Pancreas (tissue), 10 donors: ENCODE measurements at places on chromosomes 6 and 20. TPM values are rescaled to one million over a fixed set of nuclear protein-coding genes. Genes with fewer than 3 reads are reported as not detected.
A peak's percentile ranks its signal among the peaks of the same experiment; 100 is the strongest.

DNA sequence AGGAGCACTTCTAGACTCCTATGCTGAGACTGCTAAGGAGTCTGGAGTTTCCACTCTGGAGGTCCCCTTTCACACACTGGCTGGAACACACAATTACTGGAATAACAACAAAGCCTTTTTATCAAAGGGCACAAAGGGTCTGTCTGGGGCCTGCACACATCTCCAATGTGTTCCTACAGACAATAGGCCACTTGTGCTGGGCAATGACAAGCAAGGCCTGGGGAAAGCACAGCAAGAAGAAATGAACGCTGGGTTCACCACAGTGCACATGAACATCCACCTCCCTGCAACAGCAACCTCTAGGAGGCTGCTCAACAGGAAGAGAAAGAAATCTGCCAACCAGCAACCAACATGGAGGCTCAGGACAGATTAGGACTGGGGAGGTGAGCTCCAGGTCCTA, 43.9 kb downstream of the TRPC4AP start:
- H3K4me3 ChIP-seq: no peak overlapping the region
- no peaks in the 10 kb centered on the region for H3K4me1 ChIP-seq
- no peak for DNase-seq
- no peak overlapping the region for H3K27ac ChIP-seq
- H3K36me3 ChIP-seq: peaks cover 5% of the 10 kb centered on the region

DNA sequence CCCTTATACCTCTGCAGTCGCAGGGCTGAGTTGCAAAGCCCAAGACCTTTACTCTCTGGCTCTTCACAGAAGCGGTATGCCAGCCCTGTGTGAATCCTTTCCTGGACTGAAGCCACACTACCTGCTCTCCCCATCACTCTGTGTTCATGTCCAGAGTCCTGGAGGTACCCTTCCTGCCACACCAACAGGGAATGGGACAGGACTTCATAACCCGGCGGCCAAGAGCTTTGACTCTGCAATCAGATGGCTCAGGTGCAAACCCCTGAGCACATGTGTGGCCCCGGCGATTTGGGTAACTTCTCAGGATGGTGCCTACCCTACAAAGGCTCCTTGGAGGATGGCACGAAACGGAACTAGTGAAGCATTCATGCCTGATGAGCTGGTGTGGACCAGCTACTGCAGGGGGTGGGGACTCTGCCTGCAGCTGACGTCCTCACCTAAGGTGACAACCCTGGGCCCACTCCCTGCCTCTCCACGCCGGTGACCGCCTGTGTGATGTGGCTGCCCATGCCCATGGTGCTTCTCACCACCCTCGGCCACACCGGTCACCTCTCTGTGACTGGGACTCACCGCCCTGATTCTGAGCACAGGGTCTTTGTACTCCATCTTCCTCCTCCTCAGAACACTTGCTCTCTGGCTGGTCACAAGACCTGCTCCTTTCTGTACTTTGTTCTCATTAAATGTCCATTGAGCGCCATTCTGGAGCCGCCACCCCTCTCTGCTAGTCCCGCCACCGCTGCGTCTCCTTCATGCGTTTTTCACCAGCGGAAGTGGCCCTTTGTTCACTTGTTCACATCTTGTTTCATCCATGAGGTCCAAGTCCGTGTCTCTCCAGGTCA, 116.7 kb downstream of the SULF2 start:
- no peaks in the 10 kb centered on the region for H3K27me3 ChIP-seq
- no peak for DNase-seq
- H3K4me3 ChIP-seq: no peak overlapping the region
- H3K36me3 ChIP-seq: no peaks in the 10 kb centered on the region
- no peak overlapping the region for H3K27ac ChIP-seq

GRCh38 chr6:148293181-148293995, 49.2 kb upstream of the SASH1 start:
- H3K27ac ChIP-seq: no peak overlapping the region
- DNase-seq: peak; percentile 63
- no peak overlapping the region for H3K4me3 ChIP-seq
- H3K4me1 ChIP-seq: no peaks in the 10 kb centered on the region
- no peaks in the 10 kb centered on the region for H3K27me3 ChIP-seq

DNA sequence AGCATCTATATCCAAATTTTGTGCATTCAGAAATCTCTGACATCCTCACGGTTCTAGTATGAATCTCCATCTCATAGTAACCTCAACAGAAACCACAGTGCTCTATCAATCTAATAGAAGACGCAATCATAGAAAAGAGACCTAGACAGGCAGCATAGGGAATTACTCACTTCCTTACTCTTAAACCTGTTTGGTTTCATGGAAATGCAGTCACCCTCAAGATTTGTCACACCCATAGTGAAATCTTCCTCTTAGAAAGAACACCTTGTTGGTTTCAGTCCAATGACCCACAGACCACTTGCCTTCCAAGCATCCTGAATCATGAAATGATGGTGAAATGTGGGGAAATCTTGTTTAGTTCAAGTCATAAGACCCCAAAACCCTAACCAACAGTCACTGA, 166.1 kb upstream of the PRDM1 start:
- no peaks in the 10 kb centered on the region for H3K36me3 ChIP-seq
- H3K4me3 ChIP-seq: no peak overlapping the region
- DNase-seq: no peak
- no peaks in the 10 kb centered on the region for H3K27me3 ChIP-seq
- H3K4me1 ChIP-seq: peaks cover 8% of the 10 kb centered on the region

DNA sequence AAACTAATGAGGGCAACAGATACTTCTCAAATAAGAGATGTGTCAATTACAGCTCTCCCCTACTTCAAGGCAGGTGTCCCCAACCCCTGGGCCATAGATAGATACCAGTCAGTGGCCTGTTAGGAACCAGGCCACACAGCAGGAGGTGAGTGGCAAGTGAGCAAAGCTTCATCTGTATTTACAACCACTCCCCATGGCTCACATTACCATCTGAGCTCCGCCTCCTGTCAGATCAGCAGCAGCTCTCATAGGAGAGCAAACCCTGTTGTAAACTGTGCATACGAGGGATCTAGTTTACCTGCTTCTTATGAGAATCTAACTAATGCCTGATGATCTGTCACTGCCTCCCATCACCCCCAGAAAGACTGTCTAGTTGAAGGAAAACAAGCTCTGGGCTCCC, 422.1 kb downstream of the GJA1 start:
- H3K36me3 ChIP-seq: no peaks in the 10 kb centered on the region
- H3K27ac ChIP-seq: no peak overlapping the region
- DNase-seq: no peak
- H3K27me3 ChIP-seq: no peaks in the 10 kb centered on the region

DNA sequence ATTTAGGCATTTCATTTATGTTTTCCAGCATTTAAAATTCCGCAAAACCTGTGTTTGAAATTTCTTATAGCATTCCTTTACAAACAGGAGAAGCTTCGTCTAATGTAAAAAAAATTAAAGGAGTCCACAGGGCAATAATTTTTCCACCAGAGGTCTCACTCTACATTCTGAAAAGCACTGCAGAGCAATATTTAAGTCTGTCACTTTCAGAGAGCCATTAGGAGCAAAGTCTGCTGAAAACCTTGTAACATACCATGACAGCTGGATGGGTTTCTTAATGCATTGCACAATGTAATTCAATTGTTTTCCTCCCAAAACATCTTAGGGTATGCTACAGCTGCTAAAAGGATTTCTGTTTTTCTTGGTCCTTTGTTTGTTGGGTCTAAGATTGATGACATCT, 18.0 kb downstream of the BAG2 start:
- no peak for DNase-seq
- no peak overlapping the region for H3K4me3 ChIP-seq
- no peaks in the 10 kb centered on the region for H3K4me1 ChIP-seq
- no peaks in the 10 kb centered on the region for H3K36me3 ChIP-seq
- no peaks in the 10 kb centered on the region for H3K27me3 ChIP-seq

GRCh38 chr20:41014561-41015088, 14.0 kb upstream of the TOP1 start:
- H3K27ac ChIP-seq: no peak overlapping the region
- no peaks in the 10 kb centered on the region for H3K4me1 ChIP-seq
- H3K4me3 ChIP-seq: no peak overlapping the region
- no peaks in the 10 kb centered on the region for H3K27me3 ChIP-seq

GRCh38 chr20:36493051-36493800, 48.1 kb upstream of the MYL9 start:
- H3K4me3 ChIP-seq: no peak overlapping the region
- DNase-seq: no peak
- H3K27me3 ChIP-seq: no peaks in the 10 kb centered on the region

DNA sequence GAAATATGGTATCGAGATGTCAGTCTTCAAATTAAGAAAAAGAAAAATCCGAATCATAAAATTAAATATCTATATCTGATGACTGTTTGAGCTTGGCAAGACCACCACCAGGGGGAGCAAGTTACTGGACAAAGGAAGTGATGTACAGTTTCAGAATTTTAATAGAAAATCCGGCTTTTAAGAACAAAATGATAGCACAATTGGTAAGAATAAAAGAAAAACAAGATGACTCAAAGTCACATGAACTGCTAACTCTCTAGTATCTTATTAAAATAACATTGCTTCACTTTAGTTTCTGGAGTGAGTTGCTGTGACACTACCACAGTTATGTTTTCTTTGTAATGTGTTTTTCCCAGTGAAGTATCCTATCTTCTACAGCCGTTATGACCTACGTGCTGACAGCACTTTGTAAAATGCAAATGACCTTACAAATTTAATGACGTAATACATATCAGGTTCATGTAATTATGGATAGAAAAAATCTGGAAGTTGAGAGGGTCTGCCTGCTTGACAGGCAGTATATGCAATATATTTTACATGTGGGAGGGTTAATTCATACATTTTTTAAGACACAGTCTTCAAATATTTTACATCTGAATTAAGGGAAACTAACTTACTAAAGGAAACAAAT, 405.3 kb upstream of the HS3ST5 start:
- H3K4me3 ChIP-seq: no peak overlapping the region
- no peak overlapping the region for H3K27ac ChIP-seq
- H3K4me1 ChIP-seq: no peaks in the 10 kb centered on the region
- no peaks in the 10 kb centered on the region for H3K36me3 ChIP-seq

DNA sequence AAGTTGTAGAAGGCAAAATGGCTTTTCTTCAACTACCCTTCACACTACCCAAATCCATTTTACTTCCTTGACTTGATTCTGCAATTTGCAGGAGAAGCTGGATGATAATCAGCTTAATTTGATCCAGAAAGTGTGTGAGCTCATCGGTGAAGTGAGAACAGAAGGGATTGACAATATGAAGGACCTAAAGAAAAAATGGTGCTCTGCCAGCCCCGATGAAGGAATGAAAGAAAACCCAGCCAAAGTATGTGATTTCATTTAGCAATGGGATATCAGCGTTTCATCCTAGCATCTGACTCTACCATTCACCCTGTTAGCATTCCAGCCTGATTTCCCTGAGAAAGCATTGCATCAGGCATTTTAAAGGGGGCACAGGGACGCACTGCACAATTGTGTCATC, 41.5 kb downstream of the CD164 start:
- H3K4me3 ChIP-seq: no peak overlapping the region
- H3K27me3 ChIP-seq: no peaks in the 10 kb centered on the region
- peaks cover 8% of the 10 kb centered on the region for H3K4me1 ChIP-seq
- no peaks in the 10 kb centered on the region for H3K36me3 ChIP-seq

GRCh38 chr6:170116636-170117035, 174.2 kb downstream of the DLL1 start:
- H3K4me1 ChIP-seq: no peaks in the 10 kb centered on the region
- no peaks in the 10 kb centered on the region for H3K36me3 ChIP-seq
- no peak overlapping the region for H3K4me3 ChIP-seq
- H3K27ac ChIP-seq: no peak overlapping the region
- peak; percentile 49 for DNase-seq

DNA sequence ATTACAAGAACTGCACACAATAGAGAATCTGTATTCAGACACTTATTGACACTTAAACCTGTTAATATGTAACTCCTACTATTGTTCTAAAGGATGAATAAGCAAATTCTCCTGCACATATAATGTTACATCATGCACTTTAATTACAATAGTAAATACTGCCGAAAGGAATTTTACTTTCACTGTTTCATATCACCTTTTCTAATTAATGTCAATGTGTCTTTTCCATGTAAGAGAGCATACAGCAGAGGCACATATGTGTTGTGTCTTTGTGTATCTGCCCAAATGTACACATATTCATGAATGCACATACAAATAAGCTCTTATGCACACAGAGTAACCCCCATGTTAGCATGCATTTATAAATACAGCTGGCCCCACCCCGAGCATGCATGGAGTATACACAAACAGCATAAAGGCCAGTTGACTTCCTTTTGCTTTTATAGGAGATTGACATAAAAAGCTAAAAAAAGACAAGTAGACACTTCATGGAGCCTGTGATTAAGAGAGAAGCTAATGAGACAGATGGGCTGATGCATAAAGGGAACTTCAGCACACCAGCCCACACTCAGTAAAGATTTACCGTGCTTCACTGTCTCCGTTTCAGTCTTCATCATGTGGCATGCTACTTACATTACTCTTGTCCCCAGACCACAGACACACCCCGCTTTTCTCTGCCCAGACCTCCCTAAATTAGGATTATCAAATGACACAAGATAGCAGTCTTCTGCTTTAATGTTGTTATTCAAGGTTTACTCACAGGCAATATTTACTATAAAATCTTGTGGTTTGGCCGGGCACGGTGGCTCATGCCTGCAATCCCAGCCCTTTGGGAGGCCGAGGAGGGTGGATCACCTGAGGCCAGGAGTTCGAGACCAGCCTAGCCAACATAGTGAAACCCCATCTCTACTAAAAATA, 184.6 kb downstream of the ATXN1 start:
- no peaks in the 10 kb centered on the region for H3K27me3 ChIP-seq
- no peaks in the 10 kb centered on the region for H3K36me3 ChIP-seq
- H3K4me1 ChIP-seq: no peaks in the 10 kb centered on the region
- no peak for DNase-seq
- H3K27ac ChIP-seq: no peak overlapping the region

DNA sequence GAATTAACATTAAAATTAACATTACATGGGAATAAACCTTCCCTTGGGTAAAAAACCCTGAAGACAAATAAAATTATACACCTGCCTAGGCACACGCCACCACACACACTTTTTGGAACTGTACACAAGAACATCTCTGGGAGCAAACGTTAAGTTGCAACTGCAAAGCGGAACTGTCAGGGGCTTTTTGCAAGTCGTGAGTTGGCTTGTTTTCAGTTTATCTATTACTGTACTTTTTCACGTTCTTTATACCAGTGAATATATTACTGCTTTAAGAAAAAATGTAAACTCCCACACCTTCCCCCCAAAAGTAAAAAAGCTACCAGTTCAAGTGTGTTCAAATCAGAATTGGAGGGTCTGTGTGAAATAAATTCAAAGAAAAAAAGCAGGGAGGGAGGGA, 65.5 kb upstream of the NFATC2 start:
- no peak for DNase-seq
- no peaks in the 10 kb centered on the region for H3K27me3 ChIP-seq
- H3K4me3 ChIP-seq: no peak overlapping the region
- no peaks in the 10 kb centered on the region for H3K36me3 ChIP-seq
- no peak overlapping the region for H3K27ac ChIP-seq
- H3K4me1 ChIP-seq: no peaks in the 10 kb centered on the region

The WFDC2 gene
- 8.7 TPM for total RNA-seq

The PAX1 gene
- not detected for total RNA-seq

The SPEF1 gene
- total RNA-seq: 0.22 TPM

The ELOVL4 gene
- total RNA-seq: 0.40 TPM

The SNAP91 gene
- total RNA-seq: 2.3 TPM

The TAGAP gene
- total RNA-seq: 2.0 TPM

The CLPSL1 gene
- total RNA-seq: 6.0 TPM

The SOX18 gene
- 9.1 TPM for total RNA-seq

The C20orf144 gene
- 0.09 TPM for total RNA-seq

The COL9A3 gene
- 9.5 TPM for total RNA-seq

The TMC2 gene
- total RNA-seq: 0.09 TPM

The MYMX gene
- 1.1 TPM for total RNA-seq
